ENCODE measurements at places on chromosomes 3 and 15.
A peak's percentile ranks its signal among the peaks of the same experiment; 100 is the strongest.

DNA sequence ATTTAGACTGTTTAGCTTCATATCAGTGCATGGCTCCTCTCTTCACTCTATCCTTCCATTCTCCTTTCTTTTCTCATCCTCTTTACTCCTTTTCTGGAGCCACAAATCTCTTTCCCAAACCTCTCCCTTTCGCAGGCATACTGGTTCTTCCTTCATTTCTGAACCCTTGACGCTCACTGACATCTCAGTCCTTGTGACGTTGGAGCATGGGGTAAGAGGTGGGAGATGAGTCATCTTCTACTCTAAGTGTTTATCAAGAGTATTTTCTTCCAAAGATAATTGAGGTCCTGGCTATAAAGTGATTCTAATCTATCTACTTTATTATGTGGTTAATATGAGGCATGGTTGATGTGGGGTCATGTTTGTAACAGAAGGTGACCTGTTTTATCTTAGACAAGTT lies 414.2 kb downstream of the AGBL1 start:
- no peak for DNase-seq

DNA sequence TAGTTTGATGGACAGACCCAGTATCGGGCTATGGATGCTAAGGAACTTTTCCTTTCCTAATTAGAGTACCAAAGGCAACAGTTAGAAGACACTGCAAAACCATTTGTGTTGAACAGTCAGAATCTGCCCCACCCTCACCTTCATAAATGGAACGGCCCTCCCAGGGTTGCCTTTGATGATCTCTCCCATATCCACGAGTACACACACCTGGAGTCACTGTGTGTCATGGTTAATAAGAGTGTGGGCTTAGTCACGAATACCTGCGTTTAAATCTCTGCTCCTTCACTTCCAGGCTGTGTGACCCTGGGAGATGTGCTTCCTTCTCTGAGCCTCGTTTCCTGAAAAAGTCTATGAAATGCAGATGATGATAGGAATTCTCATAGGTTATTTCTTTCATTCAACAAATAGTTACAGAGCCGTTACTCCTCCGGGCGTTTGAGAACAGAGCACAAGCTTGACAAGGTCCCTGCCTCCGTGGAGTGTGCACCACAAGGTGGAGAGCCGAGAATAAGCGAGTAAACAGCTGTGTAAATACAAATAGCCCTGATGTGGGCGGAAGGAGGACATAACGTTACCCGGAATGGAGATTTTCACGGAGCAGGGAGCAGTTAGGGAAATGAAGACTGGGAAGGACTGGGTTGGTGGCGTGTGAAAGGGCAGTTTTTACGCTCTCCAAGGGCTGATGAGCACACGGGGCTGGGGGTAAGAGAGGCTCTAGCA lies 6.7 kb downstream of the SLC51A start:
- DNase-seq = no peak

GRCh38 chr15:64249883-64250575 lies 87.2 kb upstream of the PPIB start:
- DNase-seq = peak; percentile 57

- DNase-seq = no peak
Observed at GRCh38 chr3:141802316-141803077, 39.3 kb downstream of the GRK7 start.

DNA sequence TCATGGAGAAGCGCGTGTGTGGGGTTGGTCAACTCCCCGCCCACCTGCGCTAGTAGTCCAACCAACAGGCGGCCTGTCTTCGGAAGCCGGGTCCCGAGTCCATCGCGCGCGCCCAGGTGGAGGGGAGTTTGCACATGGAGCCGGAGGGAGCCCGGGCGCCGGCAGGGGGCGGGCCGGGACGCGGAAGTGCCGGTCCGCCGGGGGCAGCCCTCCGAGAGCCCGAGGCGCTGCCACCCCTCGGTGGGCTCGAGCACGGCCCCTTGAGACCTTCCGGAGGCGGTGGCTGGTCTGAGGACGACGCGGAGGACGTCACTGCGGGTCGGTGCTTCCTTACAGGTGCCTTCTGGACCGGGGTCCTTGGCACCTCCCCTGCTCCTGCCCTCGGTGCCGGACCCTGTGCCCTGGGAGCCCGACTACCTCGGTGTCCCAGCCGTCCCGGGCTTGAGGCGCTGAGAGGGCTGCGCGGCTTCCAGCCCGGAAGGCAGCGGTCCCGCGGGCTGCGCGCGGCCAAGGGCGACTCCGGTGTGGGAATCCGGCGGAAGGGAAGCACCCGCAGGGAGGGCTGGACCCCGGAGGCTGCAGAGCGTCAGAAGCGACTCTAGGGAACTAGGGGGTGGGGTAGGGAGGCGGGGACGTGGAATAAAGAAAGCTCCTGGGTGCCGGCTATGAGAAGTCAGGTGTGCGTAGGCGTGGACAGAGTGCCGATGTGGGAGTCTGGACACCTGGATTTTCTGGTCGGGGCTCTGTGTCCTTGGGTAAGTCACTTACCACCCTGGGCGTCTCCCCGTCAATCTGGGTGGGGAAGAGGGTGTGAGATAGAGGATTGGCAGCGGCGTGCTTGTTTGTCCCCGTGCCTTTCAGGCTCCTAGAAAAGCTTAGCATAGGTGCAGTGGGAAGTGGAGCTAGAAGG lies 212.3 kb downstream of the FGF12 start:
- DNase-seq = no peak

DNA sequence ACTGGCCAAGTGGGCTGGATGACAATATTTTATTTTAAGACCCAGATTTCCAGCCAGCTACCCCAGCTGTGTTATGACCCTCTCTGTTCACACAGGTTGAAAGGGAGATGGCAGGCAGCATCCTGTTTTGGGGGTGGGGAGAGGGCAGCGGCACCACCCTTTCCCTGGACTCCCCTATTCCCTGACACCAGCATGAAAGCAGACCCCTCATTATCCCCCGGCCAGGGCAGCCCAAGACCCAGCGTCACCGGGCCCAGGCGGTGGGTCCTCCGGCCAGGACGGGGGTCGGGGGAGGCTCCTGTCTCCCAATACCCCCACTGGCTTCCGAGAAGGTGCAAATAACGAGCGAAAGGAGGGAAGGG lies 127.6 kb upstream of the MEF2A start:
- DNase-seq = no peak

DNA sequence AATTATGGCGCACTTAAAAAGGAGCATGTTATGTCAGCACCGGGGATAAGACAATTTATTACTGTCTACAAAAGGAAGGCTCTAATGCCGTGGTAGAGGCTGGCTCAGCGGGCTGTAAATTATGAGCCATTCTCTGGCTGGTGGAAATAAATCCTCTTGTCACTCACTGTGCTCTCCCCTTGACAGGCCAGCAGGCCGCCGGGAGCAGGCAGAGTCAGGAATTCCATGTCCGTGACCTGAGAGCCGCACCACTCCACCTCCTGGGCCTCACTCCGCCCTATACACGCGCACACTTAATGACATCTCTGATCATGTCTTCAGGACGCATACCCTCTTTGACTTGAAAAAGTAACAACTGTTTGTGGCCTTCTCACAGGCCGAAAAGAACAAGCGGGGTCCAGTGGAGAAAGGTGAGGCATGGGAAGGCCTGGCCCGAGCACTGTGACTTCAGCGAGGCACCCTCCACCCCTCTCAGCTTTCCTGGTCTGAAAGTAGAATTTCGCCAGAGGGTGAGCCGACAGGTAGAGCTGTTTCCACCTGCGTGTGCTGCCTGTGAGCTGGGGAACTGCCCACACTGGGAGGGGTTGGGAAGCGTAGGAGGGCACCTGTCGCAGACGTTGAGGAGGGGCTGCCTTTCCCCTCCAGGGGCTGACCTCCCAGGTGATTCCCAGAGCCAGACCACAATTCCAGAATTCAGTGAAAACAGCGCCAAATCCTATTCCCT lies 13.2 kb upstream of the PCSK6 start:
- no peak for DNase-seq

- DNase-seq = peak; percentile 89
Observed at GRCh38 chr3:66076861-66077470, 38.2 kb upstream of the MAGI1 start.

- peak; percentile 21 for DNase-seq
Observed at GRCh38 chr15:56869573-56869972, 48.9 kb upstream of the TCF12 start.

DNA sequence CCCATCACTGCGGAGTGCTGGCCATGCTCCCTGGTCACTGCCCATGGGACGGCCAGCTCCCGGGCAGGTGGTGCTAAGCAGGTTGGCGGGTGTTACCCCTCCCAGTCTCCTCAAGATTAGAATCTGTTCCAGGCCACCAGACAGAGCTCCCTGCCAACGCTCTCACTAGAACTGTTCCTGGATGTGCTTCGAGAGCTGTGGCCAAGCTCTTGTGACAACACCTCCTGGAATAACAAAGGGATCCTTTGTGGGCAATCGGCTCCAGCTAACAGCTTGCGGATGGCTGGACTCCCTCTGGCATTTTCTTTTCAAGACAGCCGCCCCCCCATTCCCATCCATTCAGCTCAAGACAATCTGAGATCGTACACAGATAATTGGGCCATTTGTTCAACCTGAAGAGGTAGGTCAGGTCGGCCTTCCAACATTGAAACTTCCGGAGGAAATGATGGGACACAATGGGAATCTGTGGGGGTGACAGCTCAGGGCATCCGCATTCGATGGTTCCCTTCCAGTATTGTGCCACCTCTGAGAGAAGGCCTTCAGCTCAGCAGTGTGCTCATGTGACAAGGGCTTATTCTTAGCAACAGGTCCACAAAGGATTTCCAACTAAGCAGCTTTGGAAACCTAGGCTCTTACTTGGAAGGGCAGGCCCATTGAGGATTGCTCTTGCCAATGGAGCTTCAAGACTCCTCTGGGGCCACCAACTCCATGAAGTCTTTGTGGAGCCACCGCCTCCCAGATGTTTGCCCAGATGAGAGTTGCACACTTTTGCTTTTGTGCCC lies 11.6 kb upstream of the EPHB3 start:
- no peak for DNase-seq

DNA sequence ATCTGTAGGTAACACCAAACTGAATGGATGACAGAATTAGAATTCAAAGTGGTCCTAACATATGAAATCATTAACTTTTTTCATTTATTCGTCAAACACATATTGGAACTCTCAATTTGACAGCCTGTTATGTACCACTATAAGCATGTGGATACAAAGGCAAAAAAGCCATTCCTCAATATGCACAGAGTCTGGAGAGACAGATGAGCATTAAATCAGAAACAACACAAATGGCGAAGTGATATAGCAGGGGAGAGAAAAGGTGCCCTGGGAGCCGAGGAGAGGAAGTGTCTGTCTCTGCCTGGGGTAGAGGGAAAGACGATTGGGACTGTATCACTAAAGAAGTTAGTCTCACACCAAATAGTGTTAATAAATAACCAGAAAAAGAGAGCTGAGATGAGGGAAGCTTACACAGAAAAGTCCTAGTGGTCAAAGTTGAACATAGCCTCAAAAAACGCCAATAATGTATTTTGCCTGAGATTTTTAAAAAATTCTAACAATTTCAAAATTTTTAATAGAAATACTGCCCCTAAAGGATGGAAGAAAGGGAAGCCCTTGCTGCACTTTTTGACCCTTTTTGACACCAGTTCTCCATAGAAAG lies 417.5 kb downstream of the TUSC7 start:
- no peak for DNase-seq

- DNase-seq = no peak
Observed at GRCh38 chr15:77002954-77003912, 8.3 kb downstream of the PSTPIP1 start.

DNA sequence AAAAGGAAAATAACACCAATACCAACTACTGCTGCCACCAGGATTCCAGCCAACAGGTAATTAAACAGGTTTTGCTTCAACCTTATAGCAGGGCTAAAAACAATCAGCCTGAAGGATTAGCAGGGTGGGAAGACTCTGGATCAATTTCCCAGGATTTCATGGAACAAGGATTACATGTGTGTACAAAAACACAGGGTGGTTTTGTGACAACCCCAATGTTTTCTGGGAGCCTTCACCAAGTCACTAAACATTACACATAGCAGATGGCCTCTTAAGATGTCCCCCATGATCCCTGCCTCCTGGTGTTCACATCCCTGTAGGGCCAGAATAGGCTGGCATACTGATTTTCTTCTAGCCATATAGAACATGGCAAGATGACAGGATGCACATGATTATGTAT lies 42.8 kb upstream of the ARHGEF3 start:
- no peak for DNase-seq

DNA sequence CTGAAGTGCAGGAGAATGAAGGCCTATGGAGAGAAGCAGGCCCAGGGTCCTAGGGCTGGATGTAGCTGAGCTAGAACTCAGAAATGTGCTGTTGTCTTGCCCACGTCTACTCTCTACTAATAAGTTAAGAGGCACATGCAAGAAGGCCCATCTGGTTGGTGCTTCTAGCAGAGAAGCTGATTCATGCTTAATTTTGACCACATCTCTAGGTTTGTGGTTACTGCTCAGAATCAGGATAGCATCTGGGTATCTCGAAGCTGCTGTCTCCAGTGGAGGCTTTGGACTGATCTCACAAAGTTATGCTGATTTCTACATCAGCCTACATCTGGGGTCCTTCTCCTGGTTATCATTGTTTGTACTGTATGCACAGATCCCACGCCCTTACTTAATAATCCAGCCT lies 87.3 kb downstream of the CACNA1D start:
- DNase-seq = peak; percentile 25

DNA sequence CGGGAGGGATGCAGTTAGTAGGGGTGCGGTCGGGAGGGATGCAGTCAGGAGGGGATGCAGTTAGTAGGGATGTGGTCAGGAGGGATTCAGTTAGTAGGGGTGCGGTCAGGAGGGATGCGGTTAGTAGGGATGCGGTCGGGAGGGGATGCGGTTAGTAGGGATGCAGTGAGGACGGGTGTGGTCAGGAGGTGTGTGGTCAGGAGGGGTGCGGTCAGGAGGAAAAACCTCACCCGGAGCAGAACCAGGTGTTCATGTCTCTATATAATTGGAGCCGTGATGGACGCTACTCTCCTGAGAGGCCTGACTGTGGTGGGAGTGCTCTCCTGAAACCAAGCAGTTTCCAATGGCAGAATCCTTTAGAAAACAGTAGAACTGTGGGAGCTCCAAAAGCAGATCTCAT lies 95.8 kb downstream of the BDH1 start:
- no peak for DNase-seq

GRCh38 chr3:194087280-194087679 lies 48.7 kb upstream of the HES1 start:
- DNase-seq = peak; percentile 45

Measured in fibroblast of skin of right quadriceps (primary cell).